ENCODE measurements at places on chromosomes 4 and X. TPM values are rescaled to one million over a fixed set of nuclear protein-coding genes. Genes with fewer than 3 reads are reported as not detected.

The TRAPPC2 gene
- total RNA-seq, result 21.0 TPM

The HSFX2 gene
- 0.28 TPM for total RNA-seq

The FAM47A gene
- not detected for total RNA-seq

The CETN2 gene
- 25.3 TPM for total RNA-seq

The RNF128 gene
- total RNA-seq, result 0.90 TPM

The FAM9A gene
- not detected for total RNA-seq

The CT55 gene
- total RNA-seq, result not detected

The SRPK3 gene
- 0.61 TPM for total RNA-seq

The IL13RA1 gene
- total RNA-seq, result 14.4 TPM

The GAB3 gene
- total RNA-seq, result 7.6 TPM

The SAGE1 gene
- total RNA-seq, result not detected

The GPR143 gene
- total RNA-seq, result 1.7 TPM

The GIMD1 gene
- total RNA-seq, result not detected

The POF1B gene
- 0.14 TPM for total RNA-seq

The FOXR2 gene
- total RNA-seq, result not detected

The PABPC5 gene
- 0.24 TPM for total RNA-seq

The STK32B gene
- 2.9 TPM for total RNA-seq

The INPP4B gene
- 7.8 TPM for total RNA-seq

The FABP2 gene
- total RNA-seq, result 0.28 TPM

The APBB2 gene
- total RNA-seq, result 20.2 TPM

The PNPLA4 gene
- total RNA-seq, result 18.3 TPM

The LONRF3 gene
- total RNA-seq, result 0.19 TPM

The TACR3 gene
- not detected for total RNA-seq
